ENCODE measurements at places on chromosomes 3 and 15.

DNA sequence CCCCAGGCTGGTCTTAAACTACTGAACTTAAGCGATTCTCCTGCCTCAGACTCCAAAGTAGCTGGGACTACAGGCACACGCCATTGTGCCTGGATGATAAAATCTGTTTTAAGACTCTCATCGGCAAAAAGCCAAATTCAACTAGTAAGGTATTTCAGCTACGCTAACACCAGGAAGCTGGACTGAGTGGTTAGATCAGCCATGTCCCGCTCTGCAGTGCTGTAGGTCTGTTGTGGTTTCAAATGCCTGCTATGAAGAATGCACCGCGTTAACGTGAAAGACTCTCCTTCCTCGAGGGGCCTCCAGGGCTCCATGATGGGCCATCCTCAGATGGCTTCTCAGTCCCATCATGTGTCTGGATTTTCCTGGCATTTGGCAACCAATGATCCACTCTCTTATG, 70.2 kb downstream of the PCOLCE2 start:
- no peak for DNase-seq

DNA sequence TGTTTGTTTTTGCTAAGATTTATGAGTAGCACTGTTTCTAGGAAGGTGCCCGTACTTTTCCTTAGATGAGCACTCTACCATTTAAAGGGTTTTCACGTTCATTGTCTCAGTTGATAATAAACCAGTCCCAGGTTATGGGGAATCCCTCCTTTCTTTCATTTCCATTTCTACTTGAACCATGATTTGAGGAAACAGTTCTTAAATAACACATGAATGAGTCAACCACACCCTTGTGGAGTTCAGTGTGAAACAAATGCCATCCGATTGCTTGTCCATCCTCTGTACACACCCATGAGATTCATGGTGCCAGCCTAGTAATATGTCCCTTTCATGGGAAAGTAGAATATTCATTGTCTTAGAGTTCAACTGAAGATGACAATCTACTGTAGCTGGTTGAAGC, 23.1 kb downstream of the CMTM8 start:
- DNase-seq: no peak

GRCh38 chr3:129261894-129262293, 12.5 kb downstream of the COPG1 start:
- no peak for DNase-seq

DNA sequence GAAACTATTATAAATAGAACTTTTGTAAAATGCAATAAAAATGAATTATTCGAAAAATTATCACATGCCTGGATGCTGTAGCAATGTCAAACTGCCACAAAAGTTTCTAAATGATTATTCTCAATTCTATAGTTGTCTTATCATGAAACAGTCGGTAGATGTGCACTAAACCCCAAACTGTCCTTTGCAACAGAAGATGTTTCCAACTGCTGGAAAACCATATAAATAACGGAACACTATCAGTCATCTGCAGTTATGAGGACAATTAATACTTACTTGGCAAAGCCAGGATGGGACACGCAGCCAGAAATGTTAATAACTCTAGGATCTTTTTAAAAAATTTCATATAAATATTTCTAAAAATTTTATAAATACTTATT, 17.5 kb downstream of the EMC4 start:
- DNase-seq: no peak

DNA sequence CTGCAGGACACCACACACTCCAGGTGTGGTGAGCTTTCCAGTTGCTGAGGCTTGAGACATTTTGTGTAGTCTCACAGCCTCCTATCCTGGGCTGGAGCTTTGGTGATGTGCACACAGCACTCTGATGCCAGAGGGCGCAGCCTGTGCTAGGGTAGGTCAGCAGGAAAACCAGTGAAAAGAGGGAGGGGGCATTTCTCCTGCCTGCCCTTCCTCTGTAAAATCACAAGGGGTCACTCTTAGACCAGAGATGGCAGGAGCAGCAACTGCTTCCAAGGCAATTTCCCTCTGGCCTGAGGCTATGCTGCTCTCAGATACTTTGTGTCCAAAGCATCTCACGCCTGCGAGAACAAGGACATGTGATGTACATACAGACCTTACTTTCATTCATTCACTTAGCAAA, 16.5 kb upstream of the MUSTN1 start:
- no peak for DNase-seq

GRCh38 chr3:119235151-119235550, 5.5 kb downstream of the B4GALT4 start:
- DNase-seq: no peak

DNA sequence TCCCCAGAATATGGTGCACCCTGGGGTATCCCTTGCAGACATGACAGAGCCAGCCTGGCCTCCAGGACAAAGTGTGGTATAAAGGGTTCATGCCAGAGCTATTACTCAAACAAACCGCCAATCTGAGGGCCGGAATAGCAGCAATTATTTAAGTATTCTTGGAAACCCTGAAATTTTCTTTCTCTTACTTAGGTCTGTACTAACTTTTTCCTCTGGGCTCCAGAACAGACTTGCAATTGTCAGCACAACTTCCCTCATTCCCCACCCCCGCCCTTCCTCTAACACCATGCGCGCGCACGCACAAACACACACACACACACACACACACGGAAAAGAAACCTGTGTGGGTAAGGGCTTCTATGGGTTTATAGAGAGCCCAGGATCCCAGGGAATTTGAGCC, 56.3 kb downstream of the ISG20 start:
- DNase-seq: no peak

- DNase-seq: no peak
These were observed 111.1 kb downstream of the RASA2 start for GRCh38 chr3:141597931-141598330.

- no peak for DNase-seq
These were observed 4.6 kb downstream of the ERICH6 start for GRCh38 chr3:150699068-150699639.

DNA sequence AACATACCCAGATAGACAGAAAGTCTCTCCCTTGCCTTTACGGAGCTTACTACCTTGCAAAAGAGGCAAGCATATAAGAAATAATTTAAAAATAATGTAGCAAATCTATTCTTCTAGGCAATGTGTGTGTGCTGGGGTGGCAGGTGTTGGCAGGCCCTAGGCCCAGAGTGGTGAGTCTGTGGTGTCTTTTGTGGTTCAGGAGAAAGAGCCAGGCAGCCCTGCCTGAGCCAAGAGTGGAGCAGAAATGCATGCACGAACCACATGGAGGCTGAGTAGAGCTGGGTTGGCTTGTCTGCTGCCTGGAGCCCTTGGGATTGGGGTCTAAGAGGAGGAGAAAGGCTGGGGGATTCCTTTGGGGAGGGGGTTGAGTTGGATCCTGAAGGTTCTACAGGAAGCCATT, 70.2 kb upstream of the MYZAP start:
- no peak for DNase-seq

DNA sequence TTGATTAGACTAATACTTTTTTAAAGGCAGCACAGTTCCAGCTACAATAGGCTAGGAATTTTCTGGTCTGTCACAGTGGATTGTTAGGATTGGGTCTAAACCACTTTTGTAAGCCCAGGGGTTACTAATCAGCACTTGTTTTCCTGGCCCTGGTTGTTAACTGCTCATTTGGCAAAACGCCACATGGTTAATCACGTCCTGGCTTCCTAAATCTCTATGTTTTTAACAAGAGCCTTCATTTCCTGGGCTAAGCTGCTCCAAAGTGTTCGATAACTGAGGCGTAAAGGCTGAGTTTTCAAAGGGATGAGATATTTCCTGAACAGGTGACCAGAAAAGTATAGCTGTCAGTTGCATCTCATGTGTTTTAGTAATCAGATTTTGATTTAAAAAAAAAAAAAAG, 38.9 kb upstream of the CLRN1 start:
- DNase-seq: no peak

- no peak for DNase-seq
These were observed 13.5 kb downstream of the SPTBN5 start for GRCh38 chr15:41880156-41880877.

GRCh38 chr15:85329561-85330422, 50.6 kb upstream of the AKAP13 start:
- DNase-seq: peak; percentile 65

DNA sequence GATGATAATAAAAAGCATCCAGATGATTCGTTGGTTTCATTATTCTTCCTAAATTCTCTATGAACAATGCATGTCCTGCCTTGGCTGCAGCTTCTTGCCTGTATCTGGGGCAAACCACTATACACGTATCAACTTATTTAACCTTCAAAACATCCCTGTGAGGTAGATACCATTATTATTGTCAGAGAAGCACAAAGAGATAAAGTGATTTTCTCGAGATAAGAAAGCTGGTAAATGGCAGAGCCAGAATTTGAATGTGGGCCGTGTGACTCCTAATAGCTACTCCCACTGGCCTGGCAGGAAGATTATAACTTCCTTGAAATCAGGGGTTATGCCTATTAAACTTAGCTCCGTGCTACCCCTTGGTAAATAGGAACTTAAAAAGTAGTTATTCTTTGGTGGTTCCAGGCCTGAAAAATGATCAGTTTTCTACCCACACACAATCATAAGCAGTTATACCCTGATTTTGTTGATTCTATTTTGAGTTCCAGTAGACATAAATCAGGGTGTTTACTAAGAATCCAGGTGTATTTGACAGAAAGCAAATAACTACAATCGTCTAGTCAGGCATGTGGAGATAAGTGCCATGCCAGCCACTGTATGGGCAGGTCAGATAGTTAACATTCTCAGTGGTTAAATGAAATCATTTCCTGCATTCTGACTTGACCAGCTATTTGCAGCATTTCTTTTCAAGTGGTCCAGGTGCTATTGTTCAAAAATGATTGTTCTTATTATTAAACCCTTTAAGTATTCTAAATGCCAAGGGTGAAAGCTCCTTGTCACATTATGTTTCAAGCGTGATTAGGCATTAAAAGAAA, 99.2 kb upstream of the LRRN1 start:
- DNase-seq: no peak

GRCh38 chr3:58063022-58063815, 55.0 kb downstream of the FLNB start:
- DNase-seq: no peak

- DNase-seq: no peak
These were observed 84.5 kb downstream of the WDR76 start for GRCh38 chr15:43911235-43911781.

GRCh38 chr15:25242166-25242879, 196.5 kb downstream of the UBE3A start:
- DNase-seq: no peak

DNA sequence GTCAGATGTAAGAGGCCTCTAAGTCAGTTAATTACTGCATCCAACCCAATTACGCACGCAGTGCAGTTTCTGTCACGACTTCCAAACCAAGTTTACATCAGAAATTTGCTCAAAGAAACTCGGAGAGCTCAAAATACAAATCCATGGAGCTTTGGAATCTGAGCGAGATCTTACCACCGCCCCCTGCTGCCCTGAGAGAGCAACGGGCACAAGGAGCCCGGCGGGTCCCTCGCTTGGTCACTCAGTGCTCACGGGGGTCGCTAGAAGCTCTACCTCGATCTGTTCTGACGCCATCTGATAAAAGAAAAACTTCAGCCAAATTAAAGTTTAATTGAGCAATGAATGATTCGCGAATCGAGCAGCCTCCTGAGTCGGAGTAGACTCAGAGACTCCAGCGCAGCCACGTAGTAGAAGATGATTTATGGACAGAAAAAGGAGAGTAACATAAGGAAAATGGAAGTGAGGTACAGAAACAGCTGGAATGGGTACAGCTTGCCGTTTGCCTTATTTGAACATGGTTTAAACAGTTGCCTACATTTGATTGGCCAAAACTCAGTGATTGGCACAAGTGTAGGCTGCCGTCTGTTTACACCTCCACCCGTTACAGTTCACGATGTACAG, 232.7 kb upstream of the ATP10A start:
- no peak for DNase-seq

DNA sequence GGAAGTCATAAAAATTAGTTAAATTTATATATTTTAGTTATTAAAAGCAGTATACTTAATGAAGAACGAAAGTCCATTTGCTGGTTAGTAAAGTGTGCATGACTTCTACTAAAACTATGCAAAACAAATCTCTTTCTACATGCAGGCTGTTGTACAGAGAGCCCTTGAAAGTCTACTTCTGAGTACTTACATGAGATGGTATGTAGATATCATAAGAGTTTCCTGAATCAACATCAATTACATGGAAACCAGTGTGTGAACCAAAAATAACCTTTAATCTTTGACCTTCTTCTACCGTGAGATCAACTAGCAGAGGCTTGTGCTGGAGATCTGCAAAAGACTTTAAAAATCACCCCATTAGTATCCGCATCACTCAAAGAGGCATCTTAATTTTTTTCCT, 42.1 kb upstream of the SLC2A2 start:
- DNase-seq: no peak

DNA sequence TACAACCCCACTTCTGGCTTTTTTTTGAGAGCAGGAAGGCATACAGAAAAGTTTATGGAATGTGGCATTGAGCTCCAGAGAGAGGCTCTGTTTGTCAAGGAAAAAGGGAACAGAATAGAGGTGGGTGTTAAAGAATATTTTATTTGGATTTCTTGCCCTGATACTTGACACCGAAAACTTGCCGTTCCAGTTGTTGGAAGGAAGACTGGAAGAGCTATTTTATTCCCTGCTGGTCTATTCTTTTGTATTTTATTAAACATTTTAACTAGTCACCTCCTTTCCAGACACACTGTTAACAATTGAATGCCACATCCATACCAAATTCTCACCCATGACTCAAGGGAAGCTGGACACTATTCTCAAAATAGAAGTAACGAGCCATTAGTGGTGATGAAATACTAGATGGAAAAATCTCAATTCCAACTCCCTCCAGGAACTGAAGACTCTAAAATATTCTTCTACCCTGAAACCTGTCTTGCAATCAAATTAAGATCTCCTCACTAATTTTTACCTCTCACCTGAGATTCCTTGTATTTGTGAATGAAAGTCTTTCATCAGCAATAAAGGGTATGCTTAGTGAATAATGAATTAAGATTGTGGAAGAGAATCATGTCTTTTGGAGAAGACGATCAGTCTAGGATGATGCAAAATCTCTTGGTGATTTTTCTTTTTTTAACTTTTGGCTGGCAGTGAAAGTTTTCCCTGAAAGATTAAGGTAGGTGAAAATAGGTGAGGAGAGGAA, 28.5 kb downstream of the GREM1 start:
- no peak for DNase-seq

GRCh38 chr3:64985072-64985471, 297.3 kb upstream of the ADAMTS9 start:
- DNase-seq: no peak

DNA sequence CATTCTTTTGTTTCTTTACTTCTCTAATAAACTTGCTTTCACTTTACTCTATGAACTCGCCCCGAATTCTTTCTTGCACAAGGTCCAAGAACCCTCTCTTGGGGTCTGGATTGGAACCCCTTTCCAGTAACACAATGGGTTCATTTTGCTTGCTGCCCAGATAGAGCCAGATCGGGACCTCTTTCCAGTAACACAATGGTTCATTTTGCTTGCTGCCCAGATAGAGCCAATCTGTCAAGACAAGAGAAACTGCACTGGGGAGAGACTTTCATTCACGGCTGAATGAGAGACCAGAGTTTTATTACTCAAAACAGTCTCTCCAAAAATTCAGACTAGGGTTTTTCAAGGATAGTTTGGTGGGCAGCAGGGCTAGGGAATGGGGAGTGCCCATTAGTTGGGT, 25.4 kb downstream of the METTL6 start:
- DNase-seq: no peak
